CD8-positive, alpha-beta memory T cell (primary cell): ENCODE measurements at places on chromosomes 4 and X. TPM values are rescaled to one million over a fixed set of nuclear protein-coding genes. Genes with fewer than 3 reads are reported as not detected.

- DNase-seq, result no peak
These were observed 97.8 kb upstream of the ANK2 start for GRCh38 chr4:112951362-112952312.

Gene VSIG4
- total RNA-seq, result 0.64 TPM

Gene PCDH10
- total RNA-seq, result not detected

DNA sequence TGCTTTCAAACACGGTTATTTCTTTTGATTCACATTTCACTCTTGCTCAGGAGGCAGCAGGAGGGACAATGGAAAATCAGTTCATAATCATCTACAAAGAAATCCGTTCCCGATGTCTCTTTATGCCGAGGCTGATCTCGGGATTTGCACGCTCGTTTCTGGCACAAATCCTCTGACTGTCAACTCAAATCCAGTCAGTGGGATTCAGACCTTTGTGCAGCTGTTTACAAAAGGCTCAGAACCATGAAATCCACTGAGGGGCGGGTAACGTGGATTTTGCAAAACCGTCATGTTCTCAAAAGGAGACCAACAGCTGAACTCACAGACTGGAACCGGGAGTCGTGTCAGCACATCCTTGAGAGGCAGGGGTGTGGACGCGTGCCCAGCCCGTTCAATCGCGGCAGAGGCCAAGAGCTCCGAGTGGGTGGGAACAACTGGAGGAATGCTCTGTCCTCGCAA, 46.4 kb downstream of the ACOX3 start:
- no peak for DNase-seq

DNA sequence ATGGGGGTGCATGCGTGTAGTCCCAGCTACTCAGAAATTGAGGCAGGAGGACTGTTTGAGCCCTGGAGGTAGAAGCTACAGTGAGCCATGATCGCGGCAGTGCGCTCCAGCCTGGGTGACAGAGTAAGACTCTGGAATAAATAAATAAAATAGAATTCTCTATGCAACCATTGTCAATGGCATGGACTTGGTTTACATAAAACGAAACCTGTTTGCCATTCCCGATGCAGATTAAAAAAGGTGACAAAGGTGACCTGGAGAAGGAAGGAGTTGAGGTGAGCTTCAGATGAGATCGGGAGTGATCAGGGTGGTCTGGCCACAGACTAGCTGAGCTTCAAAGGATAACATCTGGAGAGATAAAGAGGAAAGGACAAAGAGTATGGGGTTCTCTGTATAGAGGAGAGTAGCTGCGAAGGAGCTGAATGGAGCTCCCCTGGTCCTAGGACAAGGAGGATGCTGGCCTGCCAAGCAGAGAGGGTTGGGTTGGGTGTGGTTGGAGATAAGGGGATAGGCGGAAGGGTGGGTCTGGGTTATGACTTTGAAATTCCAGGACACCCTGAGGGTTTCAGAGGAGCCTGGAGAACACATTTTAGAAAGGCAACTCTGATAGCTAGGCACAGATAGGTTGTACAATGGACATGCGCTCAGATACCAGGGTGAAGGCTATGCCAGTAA, 98.6 kb downstream of the RBM47 start:
- no peak for DNase-seq
